Esophagus squamous epithelium (tissue), 5 donors: ENCODE measurements at places on chromosomes 3 and 15.

DNA sequence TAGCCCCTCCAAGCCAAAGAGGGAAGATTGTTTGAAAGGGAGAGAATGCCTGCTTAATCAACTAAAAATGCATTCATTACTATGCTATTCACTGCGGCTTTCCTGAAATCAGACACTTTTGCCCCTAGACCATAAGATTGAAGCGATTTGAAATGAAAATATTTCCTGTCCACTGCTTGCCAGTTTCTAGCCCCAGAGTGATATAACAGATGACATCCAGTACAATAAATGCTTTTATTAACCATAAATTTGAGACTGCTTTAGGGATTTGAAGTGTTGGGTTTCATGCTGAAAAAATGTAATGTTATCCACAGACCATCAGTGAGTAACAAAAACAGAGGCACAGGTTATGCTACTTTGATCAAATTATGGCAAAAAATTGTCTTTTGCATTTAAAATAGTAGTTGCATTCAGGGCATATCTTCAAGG lies 14.1 kb downstream of the IL17RD start:
- no peak for DNase-seq

DNA sequence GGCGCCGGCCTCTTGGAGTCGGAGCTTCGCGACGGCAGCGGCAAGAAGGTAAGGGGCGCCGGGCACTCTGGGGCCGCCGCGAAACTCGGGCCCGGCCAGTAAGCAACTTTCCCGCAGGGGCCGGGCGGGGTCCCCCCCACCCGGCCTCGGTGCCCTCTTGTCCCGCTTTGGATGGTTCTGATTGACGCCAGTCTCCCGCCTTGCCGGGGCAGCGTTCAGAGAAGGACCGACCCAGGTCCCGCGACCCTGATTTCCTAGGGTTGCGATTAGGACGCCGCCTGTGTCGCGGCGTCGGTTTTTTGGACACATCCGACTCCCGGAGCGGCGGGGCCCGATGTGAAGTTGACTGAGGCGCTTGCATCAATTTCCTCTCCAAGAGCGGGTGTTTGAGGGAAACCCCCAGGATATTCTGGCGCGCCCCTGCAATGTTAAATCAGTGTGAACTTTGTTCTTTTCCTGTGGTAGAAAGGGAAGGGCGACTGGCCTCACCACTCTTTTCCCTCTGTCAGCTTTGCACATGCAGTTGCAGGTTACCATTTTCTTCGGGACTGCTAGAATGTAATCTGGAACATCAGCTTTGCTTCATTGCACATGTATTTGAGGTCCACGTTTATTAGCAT lies 755 bp downstream of the PDE8A start:
- no peak for DNase-seq

- DNase-seq = no peak
These were observed 35.9 kb downstream of the PRKCI start for GRCh38 chr3:170258105-170258487.

DNA sequence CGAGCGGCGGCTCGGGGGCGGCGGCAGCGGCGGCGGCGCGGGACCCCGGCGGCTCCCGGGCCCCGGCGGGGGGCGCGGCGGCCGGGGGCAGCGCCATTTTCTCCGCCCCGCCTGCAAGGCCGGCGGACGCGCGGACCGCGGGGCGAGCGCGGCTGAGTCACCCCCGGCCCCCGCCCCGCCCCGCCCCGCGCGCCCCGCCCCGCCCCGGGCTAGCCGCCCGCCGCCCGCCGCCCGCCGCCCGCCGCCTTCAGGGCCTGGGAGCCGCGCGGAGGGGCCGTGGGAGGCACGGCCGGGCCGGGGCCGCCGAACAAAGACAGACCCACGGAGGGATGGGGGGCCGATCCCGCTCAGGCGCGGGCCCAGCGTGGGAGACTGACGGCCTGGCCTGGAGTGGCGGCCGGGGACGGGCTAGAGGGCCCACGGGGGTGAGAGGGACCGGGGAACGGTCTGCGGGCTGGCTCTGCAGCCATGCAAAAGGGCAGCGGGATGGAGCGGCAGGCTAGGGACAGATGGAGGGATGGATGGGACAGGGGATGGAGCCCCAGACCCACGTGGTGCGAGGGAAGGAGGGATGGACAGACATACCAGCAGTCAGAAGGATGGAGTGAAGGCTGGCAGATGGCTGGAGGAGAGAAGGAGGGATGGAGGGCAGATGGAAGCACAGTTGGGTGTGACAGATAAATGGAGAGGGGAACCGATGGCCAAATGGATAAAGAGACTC lies at the start of gene EIF4E3:
EIF4E3 (minus strand) TSS at position 132 of the 721 bp plus-strand sequence; CDS start at position 97, 35 bp downstream.
- DNase-seq = no peak

GRCh38 chr3:194098081-194098842 lies 37.7 kb upstream of the HES1 start:
- no peak for DNase-seq

DNA sequence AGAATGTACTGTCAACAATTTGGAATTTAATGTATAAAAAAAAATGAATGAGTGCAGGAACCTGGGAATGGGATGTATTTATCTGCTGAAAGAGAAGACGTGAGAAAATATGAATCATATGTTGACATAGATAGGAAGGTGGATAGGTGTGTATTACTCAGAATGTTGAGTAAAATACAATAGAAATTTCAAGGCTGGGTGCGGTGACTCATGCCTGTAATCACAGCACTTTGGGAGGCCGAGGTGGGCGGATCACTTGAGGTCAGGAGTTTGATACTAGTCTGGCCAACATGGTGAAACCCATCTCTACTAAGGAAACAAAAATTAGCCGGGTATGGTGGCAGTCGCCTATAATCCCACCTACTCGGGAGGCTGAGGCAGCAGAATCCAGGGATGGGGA lies 202.8 kb downstream of the CADM2 start:
- no peak for DNase-seq

GRCh38 chr3:164326714-164327113 lies 751.6 kb downstream of the SI start:
- no peak for DNase-seq

DNA sequence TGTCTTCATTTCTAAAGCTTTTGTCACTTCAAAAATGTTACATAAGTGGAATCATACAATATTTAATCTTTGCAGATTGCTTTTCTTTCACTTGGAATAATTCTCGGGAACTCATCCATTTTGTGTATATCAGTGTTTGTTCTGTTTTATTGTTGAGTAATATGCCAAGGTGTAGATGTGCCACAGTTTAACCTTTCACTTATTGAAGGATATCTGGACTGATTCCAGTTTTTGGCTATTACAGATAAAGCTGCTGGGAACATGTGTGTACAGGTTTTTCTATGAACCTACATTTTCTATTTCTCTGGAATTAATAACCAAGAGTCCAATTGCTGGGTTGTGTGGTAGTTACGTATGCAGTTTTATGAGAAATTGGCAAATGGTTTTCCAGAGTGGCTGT lies 334.9 kb downstream of the PTPRG start:
- DNase-seq = no peak

DNA sequence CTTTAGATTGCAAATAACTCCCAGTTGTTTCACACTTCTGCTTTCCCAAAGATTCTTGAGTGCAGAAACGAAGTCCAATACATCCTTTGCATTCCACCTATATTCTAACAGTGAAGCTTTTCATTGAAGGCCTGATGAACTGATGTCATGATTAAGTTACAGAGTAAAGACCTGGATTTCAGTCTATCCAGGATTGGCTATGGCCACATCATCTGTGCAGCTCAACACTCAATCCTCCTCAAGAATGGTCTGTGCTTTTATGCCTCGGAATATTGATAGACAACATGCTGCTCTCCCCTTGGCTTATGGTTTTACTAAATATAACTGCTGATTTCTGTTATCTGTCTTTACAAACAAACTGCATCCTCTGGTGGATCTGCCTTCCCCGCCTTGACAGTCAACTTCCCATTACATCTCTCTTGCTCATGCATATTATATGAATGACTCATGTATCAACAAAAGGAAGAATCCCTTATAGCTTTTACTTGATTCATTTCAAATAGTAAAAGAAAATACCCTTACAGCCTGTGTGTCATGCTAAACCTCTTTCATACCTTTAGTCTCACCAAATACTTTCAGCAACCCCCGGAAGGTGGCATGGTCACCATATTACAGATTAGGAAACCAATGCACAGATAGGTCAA lies 59.5 kb downstream of the SCN11A start:
- no peak for DNase-seq

GRCh38 chr3:157532529-157533297 lies 29.5 kb upstream of the VEPH1 start:
- no peak for DNase-seq

DNA sequence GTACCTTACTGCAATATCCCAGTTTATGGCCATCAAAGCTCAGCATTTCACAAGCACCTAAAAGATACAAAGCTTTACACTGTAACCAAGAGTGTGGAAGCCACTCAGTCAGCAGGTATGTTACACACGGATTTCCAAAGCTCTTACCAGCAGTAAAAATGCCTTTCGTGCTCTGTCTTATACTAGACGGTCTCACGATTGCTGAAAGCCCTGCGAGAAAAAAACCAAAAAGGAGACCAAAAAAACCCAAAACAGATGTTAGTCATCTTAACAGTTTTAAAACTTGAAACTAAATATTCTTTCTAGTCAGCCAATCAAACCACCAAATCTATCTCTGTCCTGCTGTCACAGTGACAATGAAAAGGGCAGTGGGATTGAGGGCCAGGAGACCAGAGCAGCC lies 39.0 kb downstream of the TAMM41 start:
- DNase-seq = no peak

DNA sequence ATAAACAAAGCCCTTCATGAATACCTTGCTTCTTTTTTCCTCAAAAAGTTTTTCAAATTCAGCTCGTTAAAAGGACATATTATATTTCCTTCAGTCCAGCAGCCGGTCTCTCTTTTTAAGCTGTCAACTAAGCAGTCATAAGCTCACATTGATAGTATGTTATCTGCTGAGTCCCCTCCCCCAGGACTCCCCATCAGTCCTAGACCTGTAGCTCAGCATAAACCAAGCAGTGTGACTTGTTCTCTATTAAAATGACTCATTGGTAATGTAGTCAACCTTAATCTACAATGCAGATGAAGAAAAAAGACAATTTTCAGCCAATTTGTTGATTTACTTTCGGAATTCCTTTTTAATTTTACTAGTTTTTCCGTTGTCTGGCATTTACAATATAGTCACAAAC lies 483.8 kb downstream of the MECOM start:
- no peak for DNase-seq

DNA sequence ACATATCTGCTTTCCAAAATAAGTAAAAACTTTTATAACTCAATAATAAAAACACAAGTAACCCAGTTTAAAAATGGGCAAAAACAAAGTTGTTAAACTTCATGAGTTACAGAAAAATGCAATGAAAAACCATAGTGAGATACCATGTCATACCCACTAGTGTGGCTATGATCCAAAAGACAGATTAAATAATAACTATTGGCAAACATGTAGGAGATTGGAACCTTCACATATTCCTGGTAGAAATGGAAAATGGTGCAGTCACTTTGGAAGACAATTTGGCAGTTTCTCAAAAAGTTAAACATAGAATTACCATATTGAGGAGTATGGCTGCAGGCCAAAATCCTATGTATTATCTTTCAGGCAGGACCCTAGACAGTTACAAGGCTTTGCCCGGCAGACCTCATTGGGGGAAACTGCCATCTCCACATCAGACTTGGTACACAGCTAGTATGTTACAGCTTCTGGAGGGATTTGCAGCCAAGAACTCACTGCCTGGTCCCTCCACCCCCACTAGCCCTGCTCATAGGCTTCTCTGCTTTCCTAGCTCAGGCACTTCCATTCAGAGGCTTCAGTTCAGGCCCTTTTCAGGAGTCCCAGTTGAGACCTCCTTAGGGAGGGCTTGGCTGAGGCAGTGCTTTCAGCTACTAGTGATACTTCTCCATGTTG lies 147.8 kb downstream of the NEK10 start:
- DNase-seq = no peak

GRCh38 chr3:47605652-47606051 lies 27.0 kb upstream of the CSPG5 start:
- no peak for DNase-seq
